Lower lobe of right lung (tissue), 2 donors: ENCODE measurements at places on chromosomes 6 and 20. TPM values are rescaled to one million over a fixed set of nuclear protein-coding genes. Genes with fewer than 3 reads are reported as not detected.

Gene GRM1
- total RNA-seq, result 0.09 TPM

Gene CGAS
- 10.4 TPM for total RNA-seq

- no peak for DNase-seq
These were observed 170.1 kb downstream of the LRFN2 start for GRCh38 chr6:40417031-40417430.

GRCh38 chr6:13164291-13164690 lies 164.0 kb downstream of the TBC1D7 start:
- no peak for DNase-seq

DNA sequence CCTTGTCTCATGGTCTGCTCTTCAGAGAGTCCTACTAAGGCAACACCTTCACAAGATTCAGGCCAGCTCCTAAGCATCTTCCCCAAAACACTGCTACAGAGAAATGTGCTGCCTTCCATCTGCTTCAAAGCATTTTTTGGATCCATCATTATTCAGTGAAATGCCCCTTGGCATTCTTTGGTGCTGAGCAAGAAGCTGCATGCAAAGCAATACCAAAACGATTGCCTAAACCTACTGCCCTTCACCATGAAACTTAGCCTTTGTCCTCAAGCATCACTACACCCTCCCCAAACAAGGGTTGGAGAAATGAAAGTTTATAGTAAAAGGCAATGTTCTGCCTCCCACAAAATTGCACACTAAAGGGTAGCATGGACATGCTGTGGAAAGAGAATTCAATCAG lies 93.5 kb downstream of the SNAP25 start:
- DNase-seq, result no peak
